ENCODE measurements at places on chromosomes 4 and X.

DNA sequence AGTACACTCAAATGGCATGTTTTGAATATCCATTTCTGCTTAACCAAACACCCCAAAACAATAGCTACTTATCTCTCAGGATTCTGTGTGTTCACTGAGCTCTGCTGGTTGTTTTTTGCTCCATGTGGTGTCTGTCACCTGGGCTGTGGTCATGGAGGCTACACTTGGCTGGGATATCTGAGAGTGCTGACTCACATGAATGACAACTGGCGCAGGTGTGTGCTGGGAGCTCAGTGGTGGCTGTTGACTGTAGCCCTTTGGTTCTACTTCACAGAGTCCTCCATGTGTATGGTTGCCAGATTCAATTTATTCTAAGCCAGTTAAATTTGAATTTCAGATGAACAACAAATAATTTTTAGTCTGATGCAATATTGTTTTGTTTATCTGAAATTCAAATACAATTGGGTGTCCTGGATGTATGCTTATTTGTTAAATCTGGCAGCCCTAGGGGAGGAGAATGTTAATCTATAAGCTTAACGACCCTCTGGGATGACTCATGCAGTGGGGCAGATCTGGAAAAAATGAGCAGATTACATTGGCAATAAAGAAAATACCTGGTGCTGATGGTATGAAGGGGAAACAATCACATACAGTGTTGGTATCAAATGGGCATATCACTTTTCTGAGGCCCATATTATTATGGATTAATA is 28.2 kb upstream of the TCEAL4 start:
- no peak for DNase-seq

GRCh38 chr4:1624519-1624910 is 59.6 kb downstream of the FAM53A start:
- DNase-seq: no peak

GRCh38 chrX:134601240-134601765 is 57.0 kb downstream of the PLAC1 start:
- DNase-seq: no peak

DNA sequence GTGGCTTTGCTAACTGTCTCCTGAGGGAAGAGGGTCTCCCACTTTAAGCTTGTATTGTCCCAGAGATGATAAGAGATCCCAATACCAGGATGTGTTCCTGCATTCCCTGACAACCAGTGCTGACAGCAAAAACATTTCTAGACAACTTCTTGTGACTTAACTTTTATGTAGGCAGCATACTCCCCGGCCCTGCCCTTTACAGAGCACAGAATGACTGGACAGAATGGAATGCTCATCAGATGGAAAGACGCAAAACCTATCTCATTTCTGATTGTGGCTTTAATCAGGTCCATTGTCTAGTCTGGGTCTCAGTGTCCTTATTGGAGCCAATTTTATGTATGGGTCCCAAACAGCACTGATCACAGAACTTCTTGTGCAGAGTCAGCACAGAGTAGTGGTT is 18.2 kb upstream of the PLAC1 start:
- DNase-seq: peak; percentile 11

DNA sequence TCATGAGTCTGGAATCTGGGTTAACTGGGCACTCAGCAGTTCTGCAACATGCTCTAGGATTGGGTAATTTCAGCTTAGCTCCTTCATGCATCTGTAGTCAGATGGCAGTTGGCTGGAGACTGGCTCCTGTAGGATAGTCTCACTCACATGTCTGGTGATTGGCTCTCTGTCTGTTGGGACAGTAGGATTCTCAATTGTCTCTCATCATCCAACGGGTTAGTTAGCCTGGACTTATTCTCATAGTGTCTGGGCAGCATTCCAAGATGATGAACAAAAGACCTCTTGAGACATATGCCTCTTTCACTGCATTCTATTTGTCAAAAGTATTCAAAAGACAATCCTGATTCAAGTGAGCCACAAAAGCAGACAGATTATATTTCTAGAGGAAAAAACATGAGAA is 795.6 kb upstream of the GALNTL6 start:
- no peak for DNase-seq

All from amniotic stem cell (primary cell).